ENCODE measurements at places on chromosomes 11 and 22. TPM values are rescaled to one million over a fixed set of nuclear protein-coding genes. Genes with fewer than 3 reads are reported as not detected.

Gene SOX10
- 1.7 TPM for total RNA-seq

Gene PNPLA5
- total RNA-seq = not detected

Gene CD248
- total RNA-seq = 28.5 TPM

Gene ANO5
- 10.2 TPM for total RNA-seq

DNA sequence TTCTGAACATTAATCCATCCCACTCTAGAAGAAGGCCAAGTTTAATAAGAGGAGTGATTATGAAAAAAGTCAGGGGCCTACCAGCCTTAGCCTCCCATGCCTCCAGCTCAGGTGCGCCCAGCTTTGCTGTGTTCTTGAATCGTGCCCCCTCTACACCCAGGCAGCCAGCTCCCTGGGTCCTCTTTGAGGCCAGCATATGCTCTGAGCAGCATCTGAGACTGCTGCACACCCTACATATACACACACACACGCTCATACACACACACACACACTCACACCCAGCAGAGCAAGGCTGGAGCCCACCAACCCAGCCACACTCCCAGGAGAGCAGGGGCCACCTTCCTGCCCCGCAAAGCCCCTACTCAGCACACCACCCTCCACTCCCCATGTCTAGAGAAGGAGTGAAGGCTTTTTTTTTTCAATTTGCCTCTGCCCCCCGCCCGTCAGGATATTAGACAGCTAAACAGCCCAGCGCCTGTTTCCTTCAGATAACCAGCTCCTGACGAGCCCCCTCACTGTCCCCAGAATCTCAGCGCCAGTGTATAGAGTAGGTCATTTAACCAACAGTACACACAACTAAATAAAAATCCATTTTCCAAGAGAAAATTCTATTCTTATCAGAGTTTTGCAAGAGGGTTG is 121.6 kb downstream of the BUD13 start:
- no peak for DNase-seq

DNA sequence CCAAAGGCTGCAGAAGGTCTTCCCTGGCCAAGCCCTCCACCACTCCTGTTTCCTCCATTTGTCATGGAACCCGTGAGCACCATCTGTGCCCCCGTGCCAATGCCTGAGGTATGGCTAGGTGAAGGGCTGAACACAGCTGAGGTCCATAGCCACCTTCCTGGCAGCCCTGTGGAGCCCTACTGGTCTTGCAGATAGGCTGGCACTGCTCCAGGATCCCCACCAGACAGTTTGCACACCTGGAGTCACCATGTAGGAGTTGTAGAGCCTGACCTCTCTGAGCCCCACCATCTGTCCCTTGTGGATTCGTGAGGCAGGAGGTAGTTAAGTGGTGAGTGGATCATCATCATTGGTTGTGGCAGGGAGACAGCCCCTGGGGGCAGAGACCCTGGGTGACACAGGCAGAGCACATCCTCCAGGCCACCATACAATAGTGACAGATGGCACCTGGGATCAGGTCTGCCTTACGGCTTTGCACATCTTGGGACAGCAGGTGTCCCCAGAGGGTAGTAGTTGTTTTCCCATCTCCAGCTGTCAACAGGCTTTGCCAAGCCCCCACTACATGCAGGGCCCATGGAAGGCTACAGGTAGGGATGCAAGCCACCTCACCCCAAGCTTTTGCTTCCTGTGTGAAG is 52.5 kb upstream of the SUSD2 start:
- no peak for DNase-seq

DNA sequence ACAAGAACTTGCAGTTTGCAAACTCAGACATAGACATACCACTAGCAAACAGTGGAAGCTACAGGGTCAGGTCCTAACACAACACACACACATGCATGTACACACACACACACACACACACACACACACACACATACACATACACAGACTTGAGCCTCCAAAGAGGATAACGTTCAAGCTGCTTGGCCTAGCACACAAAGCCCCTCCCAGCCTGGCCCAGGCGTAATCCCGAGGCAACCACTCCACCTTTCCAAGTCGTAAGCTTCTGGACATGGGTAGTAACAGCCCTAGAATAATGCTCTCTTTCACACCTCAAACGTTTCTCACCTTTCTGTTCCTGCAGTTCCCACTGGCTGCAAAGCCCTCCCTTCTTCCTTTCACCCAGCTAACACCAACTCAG is 88.6 kb downstream of the LARGE1 start:
- no peak for DNase-seq

- no peak for DNase-seq
Measured at GRCh38 chr11:34476849-34477248, 36.7 kb downstream of the ELF5 start.

DNA sequence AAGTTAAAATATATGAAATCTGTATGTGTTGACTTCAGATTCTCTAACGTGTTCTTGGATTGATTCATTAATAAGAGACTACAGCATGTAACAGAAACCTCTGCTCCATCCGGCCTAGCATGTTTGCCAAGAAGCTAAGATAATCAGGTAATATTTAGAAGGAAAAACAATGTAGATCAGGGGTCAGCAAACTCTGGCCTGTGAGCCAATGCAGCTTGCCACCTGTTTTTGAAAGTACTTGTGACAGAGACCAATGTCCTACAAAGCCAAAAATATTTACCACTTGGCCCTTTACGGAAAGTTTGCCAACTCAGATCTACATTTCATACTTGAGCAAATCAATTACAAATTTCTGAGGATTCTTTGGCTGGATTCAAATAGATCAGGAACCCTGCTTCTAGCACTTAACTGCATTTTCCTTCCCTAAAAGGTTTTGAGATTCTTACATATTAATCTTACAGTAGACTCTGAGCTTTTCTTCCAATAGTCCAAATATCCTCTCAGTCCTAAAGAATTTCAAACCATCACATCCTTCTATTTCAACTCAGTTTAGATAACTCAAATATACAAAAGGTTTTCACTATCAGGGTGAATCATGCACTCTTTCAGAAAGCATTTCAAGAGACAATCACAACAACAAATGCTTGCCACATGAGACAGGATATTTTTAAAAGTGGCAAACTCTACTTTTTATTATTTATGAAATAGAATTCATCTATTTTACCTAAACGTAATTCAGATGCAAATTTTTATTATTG is 29.5 kb downstream of the APOL5 start:
- no peak for DNase-seq

GRCh38 chr11:18650859-18651557 is 16.9 kb upstream of the SPTY2D1 start:
- DNase-seq = no peak

GRCh38 chr11:86138958-86139357 is 70.1 kb upstream of the PICALM start:
- DNase-seq = no peak

- no peak for DNase-seq
Measured at GRCh38 chr11:130634961-130635473, 186.6 kb downstream of the ADAMTS15 start.

GRCh38 chr11:95450547-95451123 is 219.6 kb upstream of the SESN3 start:
- DNase-seq = no peak

DNA sequence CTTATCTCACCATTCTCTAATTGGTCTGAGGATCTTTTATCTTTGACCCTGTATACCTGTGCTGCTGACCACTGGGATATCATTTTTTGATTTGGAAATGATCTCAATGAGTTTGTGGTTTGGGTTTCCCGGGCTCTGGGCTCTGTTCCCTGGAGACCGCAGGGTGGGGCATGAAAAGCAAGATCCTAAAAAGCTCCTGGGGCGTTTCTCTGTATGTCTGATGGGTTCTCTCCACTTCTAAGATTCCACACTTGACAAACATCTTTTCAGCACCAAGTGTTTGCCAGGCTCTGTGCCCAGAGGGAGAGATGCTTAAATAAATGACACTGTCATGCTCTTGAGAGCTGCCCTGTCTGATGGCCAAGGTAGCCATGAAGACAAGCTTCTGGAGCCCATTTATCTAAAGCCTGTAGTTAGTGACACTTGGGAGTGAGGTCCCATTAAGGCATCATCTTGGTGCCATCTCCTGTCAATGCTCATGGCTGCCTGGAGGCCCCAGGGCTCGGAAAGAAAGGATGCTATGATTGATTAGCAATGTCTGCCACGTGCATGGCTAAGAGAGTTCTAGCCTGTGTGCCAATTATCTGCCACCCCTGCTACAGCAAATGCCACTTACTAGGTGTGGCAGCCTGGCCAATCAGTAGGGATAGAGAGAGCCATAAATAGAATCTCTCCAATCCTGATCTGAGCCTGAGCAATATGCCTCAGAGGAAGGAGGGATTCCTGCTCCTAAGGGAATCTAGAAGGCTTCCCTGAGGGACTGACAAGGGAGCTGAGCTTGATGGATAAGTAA is 531.6 kb downstream of the MN1 start:
- no peak for DNase-seq

DNA sequence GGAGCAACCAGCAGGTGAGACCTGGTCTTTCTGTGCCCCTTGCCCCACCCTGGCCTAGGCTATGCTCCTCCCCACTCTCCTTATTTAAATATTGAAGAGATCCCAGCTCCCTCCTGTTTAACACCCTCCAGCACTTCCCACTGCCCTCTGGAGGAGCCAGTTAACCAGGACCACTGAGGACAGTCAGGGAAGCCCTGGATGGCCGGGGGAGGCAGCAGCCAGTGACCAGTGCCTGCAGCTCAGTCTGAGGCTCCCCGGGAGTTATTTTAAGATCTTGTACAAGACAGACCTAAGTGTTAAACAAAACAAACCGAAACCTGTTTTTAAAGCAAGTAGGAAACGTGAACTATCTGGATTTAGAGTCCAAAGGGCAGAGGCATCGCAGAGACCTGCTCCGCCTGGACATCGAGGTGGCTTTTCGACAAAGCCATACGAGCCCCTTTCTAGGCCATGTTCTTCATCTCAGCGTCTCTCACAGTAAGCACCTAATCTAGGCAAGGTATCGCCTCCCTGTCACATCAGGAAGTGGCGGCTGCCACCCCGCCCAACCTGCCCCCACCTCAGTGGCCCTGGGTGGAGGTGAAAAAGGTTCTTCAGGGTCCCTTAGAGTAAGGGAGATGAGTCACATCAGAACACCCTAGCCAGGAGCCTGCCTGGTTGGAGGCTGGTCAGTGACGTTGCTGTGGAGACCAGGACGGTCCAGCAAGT is 35.2 kb downstream of the TRMU start:
- peak; percentile 55 for DNase-seq

DNA sequence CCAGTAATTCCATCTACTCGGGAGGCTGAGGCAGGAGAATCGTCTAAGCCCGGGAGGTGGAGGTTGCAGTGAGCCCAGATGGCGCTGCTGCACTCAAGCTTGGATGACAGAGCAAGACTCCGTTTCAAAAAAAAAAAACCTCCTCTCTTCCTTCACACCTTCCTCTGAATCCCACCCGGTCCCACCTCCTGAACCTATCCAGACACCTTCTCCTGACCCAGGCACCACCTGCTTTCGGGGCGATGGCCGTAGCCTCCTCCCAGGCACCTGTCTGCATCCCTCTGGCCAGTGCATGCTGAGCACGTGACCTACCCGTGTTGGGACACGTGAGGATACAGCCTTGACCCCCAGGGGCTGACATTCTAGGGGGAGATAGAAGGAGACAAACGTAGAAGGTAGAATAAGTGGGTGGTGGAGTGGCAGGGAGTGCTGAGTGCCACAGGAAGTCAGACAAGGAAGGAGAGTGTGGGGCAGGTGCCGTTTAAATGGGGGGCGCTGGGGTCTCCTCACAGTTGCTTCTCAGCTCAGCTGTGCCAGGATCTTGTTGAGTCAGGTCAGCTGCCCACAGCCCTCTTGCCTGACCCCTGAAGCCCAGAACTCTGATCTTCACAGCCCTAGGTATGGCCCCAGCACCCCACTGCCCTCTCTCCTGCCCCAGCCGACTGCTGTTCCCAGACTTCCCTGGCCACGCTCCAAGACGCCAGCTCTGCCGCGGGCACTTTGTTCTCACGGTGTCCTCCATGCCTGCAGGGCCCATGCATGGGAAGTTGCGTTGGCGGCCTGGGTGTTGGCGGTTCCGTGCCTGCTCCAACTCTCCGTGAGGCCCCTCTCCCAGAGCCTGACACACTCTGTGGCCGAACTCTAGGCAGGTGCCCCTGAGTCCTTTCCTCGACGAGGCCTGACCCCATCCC is 1.2 kb upstream of the MIOX start:
- no peak for DNase-seq

DNA sequence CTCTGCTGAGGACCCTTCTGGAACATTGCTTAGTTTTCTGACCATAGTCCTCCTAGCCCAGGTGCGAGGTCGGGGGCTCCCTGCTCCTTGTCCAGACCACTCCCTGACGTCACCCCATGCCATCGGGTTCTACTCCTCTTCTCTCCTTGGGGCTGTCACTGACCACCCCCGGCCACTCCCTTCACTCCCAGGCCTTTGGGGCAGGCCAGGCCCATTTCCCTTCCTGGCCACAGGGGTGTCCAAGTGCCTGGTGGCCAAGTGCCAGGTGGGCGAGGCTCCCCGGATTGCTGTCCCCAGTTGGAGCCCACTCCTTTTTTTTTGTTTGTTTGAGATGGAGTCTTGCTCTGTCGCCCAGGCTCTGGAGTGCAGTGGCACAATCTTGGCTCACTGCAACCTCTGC is 19.5 kb downstream of the MRGPRD start:
- no peak for DNase-seq

DNA sequence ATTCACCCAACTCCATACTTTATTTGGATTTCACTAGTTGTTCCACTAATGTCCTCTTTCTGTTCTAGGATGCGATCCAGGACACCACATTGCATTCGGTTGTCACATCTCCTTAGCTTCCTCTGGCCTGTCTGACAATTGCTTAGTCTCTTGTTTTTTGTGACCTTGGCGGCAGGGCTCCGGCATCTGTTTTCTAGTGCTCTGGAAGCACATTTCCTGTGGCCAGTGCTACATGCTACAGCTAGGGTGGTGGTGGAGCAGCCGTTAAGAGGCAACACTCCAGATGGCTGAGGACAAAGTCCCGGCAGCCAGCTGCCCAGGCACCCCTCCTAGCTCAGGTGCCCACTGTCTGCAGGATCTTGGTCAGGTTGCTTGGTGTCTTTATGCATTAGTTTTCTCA is 6.8 kb downstream of the STX3 start:
- DNase-seq = no peak

GRCh38 chr11:18144243-18144642 is 11.9 kb downstream of the MRGPRX3 start:
- DNase-seq = no peak

GRCh38 chr11:130118165-130118564 is 41.4 kb upstream of the ST14 start:
- no peak for DNase-seq

All from mucosa of descending colon (tissue), 3 donors.